Inflammatory macrophage treated with lipopolysaccharide for 4 hours (primary cell): ENCODE measurements at places on chromosomes 1 and 21.

DNA sequence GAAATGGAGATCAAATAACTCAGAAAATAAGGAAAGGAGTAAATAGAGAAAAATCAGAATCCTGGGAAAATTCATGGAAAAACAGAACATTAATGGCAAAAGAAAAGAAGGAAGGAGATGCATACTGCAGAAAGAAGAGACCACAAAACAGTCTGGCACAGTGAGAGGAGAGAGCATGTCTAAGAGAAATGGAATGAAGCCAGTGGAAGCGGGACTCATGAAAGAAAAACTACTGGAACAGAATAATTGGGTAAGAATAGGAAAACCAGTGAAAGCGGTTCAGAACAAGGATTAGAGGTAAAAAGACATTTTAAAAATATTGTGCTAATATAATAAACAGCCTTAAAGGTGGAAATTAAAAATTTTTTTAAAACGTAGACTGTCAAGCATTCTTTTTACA is 93.6 kb upstream of the GREM2 start:
- no peak for DNase-seq

DNA sequence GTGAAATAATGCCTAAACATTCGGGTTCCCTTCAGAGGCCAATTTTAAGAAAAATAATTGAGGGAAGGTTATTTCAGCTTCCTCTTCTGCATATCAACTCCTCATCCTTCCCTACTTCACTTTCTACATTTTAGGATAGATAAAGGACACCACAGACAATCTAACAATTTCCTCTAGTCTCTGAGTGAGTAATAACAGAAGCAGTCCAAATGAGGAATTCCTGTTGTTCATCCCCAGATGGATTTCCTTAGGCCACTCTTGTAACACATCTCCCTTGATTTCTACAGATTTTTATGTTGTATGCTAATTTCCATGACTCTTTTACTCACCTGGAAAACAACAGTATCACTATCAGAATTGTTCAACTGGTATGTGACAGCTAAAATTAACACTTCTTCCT is 87.7 kb upstream of the LYPLAL1 start:
- peak; percentile 39 for DNase-seq

DNA sequence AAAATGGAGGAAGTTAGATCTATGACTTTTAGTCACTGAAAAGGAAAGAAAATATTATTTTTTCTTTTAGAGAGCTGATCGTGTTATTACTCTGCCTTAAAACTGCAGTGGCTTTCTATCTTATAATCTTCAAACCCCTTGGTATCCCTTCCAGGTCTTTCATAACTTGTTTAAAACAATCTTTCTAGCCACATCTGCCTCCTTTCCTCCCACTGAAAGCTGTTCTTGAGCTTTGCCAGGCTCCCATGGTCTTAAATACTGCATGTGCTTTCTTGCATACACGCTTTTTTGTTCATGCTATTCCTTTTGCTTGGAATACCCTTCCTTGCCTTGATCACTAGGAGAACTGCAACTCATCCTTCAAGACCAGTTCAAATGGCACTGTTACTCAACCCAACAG is 65.9 kb upstream of the GADD45A start:
- DNase-seq = no peak

- DNase-seq = no peak
These were observed 10.0 kb downstream of the C1orf198 start for GRCh38 chr1:230858236-230858820.

GRCh38 chr1:165603810-165604209 is 27.2 kb upstream of the MGST3 start:
- DNase-seq = no peak

DNA sequence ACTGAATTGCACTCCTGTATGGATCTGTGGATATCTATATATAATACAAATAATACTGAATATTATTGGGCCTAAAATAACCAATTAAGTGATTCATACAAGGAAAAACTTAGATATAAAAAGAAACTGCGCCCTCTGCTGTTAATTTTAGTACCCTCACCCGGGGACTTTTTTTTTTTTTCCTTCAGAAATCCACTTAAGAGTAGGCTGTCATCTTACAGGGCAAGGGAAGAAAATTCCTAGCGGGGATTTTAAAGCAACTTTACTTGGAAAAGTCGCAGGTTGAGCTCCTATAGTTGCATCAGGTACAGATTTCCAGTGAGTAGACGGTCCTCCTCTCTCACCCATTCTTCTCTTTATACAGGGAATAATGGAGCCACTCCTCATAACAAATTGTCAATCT is 1.3 kb downstream of the NTNG1 start:
- peak; percentile 22 for DNase-seq

DNA sequence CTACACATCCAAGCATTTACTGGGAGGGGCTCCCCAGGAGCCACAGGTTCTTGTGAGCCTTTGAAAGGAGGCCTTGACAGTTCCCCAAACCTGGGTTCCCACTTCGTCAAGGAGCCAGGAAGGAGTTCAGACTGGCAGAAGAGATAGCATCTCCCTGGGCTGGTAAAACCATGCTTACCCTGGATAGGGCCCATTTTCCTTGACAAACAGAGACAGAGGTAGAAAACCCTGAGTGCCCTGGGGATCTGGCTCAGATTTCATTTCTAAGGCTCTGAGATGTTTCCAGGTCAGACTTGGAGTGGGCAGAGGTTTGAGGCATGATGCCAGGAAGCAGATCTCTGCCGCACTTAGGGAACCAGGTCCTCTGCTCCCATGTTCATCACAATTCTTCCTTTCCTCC is 2.7 kb downstream of the ETNK2 start:
- no peak for DNase-seq

DNA sequence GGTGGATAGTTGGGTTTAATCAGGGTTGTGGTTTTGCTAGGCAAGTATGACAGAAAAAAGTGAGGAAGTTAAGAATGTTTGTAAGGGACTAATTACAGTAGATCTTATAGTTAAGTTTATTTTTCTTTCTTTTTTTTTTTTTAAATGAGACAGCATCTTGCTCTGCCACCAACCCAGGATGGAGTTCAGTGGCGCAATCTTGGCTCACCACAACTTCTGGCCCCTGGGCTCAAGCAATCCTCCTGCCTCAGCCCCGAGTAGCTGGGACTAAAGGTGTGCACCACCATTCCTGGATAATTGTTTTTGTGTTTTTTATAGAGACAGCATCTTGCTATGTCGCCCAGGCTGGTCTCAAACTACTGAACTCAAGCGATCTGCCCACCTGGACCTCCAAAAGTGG is 41.7 kb downstream of the EYA3 start:
- DNase-seq = no peak
